Progenitor cell of endocrine pancreas (in vitro differentiated cells): ENCODE measurements at places on chromosomes 2 and 18. TPM values are rescaled to one million over a fixed set of nuclear protein-coding genes. Genes with fewer than 3 reads are reported as not detected.

DNA sequence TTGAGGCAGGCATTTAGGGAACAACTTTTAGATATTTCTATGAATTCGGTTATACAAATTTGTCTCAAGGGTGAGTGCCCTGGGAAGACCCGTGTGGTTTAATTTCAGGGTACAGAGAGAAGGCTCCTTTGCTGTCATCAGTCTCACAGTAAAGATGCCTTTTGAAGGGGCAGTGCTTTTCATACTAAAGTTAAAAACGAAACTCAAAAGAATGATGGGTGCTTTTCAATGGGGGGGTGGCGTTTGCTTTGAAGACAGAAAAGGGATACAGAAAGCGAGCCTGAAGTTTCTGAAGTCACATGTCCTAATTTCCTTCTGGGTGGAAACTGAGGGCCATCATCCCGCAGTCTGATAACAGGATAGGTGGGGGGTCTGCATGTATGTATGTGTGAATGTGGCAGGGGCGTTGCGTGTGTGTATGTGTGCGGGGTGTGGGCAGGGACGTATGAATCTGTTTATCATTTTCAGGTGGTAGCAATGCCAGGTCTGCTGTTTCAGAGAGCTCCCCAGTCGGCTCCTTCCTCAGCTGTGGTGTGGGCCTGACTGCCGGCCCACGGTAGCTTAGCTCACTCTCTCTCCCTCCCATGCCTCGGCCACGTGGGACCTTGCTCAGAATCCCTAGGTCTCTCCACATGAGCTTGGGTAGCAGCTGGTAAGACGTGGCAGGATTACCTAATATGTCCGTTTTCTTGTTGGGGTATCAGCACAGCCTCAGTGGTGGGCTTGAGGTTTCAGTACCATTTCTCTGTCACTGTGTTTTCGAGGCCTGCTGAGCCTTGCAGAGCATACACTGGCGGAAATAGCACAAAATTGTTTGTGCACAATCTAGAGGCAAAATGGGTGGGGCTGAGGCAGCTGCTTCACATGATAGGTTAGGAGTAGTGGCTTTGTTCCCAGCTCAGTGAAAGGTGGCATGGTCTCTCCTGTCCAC, 32.7 kb downstream of the ARHGAP25 start:
- no peak overlapping the region for H3K4me3 ChIP-seq
- H3K36me3 ChIP-seq = no peaks in the 10 kb centered on the region
- H3K27ac ChIP-seq = no peak overlapping the region
- no peak for DNase-seq

- no peaks in the 10 kb centered on the region for H3K36me3 ChIP-seq
- DNase-seq = no peak
- H3K4me1 ChIP-seq = peaks cover 24% of the 10 kb centered on the region
- no peak overlapping the region for H3K27ac ChIP-seq
- H3K4me3 ChIP-seq = no peak overlapping the region
Observed at GRCh38 chr2:23499439-23499838, 114.5 kb downstream of the KLHL29 start.

The ARPC2 gene
- total RNA-seq = 153 and 160 TPM in 2 replicates

DNA sequence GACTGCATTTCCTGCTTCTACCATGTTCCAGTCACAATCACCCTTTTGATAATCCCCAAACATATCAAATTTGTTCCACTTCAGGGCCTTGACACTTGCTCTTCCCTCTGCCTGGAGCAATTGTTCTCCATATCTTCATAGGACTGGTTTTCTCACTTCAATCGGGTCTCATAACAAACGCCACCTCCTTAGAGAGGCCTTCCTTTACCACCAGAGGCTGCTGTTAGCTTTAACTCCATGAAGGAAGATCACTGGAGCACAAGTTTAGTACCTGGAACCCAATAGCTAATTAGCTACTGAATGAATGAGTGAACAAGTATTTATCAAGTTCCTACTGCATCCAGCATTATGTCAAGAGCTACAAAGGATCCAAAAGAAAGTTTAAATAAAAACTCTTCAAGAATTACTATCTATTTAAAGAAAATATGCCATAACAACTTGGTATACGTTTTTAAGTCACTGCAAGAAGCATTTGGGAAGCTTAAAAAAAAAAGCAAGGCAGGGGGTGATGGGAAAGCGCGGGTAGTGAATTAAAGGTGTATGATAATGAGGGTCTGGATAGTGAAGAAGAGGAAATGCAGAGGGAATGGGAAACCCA, 58.8 kb downstream of the BAZ2B start:
- peaks cover 4% of the 10 kb centered on the region for H3K4me1 ChIP-seq
- no peak overlapping the region for H3K4me3 ChIP-seq
- peaks cover 2% of the 10 kb centered on the region for H3K36me3 ChIP-seq

- H3K27me3 ChIP-seq = peaks cover 6% of the 10 kb centered on the region
- H3K27ac ChIP-seq = no peak overlapping the region
- no peaks in the 10 kb centered on the region for H3K36me3 ChIP-seq
- DNase-seq = no peak
Observed at GRCh38 chr2:1967242-1968208, 223.2 kb upstream of the PXDN start.

The IL36B gene
- total RNA-seq = not detected in 2 replicates

The SPDYA gene
- 1.6 and 2.0 TPM in 2 replicates for total RNA-seq

GRCh38 chr2:60336442-60337141, 216.9 kb downstream of the BCL11A start:
- peaks cover 6% of the 10 kb centered on the region for H3K27me3 ChIP-seq
- no peak for DNase-seq
- peaks cover 14% of the 10 kb centered on the region for H3K4me1 ChIP-seq
- H3K27ac ChIP-seq = peak overlapping the region; percentile 38
- no peak overlapping the region for H3K4me3 ChIP-seq

The ARMC9 gene
- total RNA-seq = 40.8 and 41.3 TPM in 2 replicates

- peaks cover 22% of the 10 kb centered on the region for H3K4me1 ChIP-seq
- H3K27me3 ChIP-seq = no peaks in the 10 kb centered on the region
- no peak overlapping the region for H3K27ac ChIP-seq
- DNase-seq = no peak
- peaks cover 3% of the 10 kb centered on the region for H3K36me3 ChIP-seq
Observed at GRCh38 chr18:10119991-10120390, 206.2 kb downstream of the VAPA start.

The AKAIN1 gene
- not detected in 2 replicates for total RNA-seq

DNA sequence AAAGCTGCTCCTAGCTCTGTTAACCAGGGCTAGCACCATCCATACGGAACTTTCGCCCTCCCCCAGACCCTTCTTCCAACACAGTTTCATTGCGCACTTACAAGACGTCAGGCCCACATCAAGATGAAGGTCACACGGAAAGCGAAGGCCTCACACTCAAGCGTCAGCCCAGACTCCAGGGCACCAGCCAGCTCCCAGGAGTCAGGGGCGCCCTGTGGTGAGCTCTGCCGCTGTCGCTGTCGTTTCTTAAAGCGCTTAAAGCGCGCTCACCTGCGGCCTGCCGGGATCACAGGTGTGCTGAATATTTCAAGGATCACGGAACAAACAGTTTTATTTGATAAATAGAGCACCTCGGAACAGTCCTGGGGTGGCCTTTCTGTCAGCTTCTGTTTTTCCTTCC, 163.1 kb downstream of the CDH20 start:
- no peak overlapping the region for H3K27ac ChIP-seq
- H3K4me3 ChIP-seq = no peak overlapping the region
- peaks cover 13% of the 10 kb centered on the region for H3K27me3 ChIP-seq
- H3K4me1 ChIP-seq = peaks cover 2% of the 10 kb centered on the region
- no peak for DNase-seq
- no peaks in the 10 kb centered on the region for H3K36me3 ChIP-seq

DNA sequence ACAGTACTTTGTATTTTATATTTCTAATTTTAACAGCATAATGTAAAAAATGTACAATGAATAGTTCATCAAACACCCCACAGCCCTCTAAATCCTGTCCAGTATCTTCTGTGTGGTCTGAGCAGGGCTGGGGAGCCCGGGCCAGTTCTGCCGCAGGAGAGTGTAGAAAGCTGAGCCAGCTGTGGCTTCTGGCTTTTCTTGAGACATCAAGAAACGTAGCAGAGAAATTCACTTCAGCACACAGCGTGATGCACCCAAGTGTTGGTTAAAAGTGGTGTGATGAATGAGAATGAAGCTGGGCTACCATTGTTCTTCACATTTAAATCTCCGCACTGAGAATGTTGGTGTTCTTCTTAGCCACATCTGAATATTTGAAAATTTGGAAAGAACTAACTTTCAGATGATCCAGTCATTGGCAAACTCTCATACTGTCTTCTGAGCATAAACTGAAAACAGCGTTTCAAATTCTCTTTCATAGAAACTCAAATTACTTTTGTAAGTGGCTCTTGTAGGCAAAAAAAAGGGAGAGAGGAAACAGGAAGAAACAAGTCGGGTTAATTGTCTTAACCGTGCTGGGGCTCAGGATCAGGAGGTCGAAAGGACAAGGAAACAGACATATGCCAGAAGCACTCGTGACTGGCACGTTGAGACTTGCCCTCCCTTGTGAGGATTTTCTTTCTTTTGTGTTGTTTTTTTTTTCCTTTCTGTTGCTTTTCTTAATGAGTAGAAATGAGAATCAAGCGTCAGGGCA, 23.4 kb upstream of the TMEM87B start:
- DNase-seq = no peak
- no peak overlapping the region for H3K4me3 ChIP-seq
- no peaks in the 10 kb centered on the region for H3K27me3 ChIP-seq
- peaks cover 6% of the 10 kb centered on the region for H3K4me1 ChIP-seq
- peaks cover 14% of the 10 kb centered on the region for H3K36me3 ChIP-seq

DNA sequence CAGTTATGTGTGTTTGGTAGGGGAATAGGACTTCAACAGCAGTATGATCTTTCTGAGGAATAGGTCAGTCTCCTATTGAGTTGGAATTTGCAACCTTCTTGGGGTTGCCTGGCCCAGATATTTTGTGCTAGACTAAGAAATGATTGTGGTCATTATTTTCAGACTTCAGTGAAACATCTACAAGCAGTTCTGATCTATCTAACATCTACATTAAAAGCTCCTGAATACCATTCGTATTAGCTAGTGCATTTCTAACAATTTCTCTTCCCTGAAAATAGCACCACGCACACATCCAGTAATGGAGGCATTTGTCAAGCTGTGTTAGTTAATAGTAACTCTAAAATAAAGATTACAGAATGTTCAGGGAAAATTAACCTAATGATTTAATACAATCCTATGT, 179.3 kb downstream of the FIGN start:
- peaks cover 2% of the 10 kb centered on the region for H3K4me1 ChIP-seq
- no peak for DNase-seq
- H3K27me3 ChIP-seq = no peaks in the 10 kb centered on the region
- H3K4me3 ChIP-seq = no peak overlapping the region
- no peak overlapping the region for H3K27ac ChIP-seq

GRCh38 chr2:235981631-235982030, 186.6 kb downstream of the GBX2 start:
- DNase-seq = no peak
- no peaks in the 10 kb centered on the region for H3K27me3 ChIP-seq
- no peak overlapping the region for H3K4me3 ChIP-seq
- H3K36me3 ChIP-seq = peaks cover 6% of the 10 kb centered on the region
- H3K27ac ChIP-seq = no peak overlapping the region

GRCh38 chr2:30865243-30865642, 58.0 kb upstream of the CAPN13 start:
- no peak overlapping the region for H3K4me3 ChIP-seq
- no peak for DNase-seq
- H3K27ac ChIP-seq = no peak overlapping the region
- no peaks in the 10 kb centered on the region for H3K27me3 ChIP-seq

DNA sequence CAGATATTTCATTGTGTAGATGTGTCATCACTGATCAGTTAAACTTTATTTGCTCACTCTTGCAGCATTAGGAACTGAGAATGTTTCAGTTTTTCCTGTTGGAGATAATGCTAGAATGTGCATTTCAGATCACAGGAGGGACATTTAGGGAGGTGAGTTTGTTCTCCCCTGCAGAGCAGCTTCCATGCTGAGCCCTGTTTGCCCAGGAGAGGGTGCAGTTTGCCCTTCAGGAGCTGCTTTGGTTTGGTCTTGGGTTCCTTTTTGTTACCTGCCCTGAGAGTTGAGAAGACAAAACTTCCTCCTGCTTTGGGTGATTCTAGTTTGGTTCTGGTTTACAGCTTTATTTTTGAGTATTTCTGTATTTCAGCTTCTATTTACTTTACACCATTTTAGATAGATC, 49.9 kb downstream of the DGKD start:
- DNase-seq = no peak
- H3K27ac ChIP-seq = no peak overlapping the region
- H3K4me1 ChIP-seq = peaks cover 7% of the 10 kb centered on the region
- no peaks in the 10 kb centered on the region for H3K27me3 ChIP-seq
- H3K36me3 ChIP-seq = peaks cover 18% of the 10 kb centered on the region

The CDC42EP3 gene
- total RNA-seq = 43.1 and 48.5 TPM in 2 replicates

The ITPRIPL1 gene
- total RNA-seq = 6.1 and 6.9 TPM in 2 replicates

DNA sequence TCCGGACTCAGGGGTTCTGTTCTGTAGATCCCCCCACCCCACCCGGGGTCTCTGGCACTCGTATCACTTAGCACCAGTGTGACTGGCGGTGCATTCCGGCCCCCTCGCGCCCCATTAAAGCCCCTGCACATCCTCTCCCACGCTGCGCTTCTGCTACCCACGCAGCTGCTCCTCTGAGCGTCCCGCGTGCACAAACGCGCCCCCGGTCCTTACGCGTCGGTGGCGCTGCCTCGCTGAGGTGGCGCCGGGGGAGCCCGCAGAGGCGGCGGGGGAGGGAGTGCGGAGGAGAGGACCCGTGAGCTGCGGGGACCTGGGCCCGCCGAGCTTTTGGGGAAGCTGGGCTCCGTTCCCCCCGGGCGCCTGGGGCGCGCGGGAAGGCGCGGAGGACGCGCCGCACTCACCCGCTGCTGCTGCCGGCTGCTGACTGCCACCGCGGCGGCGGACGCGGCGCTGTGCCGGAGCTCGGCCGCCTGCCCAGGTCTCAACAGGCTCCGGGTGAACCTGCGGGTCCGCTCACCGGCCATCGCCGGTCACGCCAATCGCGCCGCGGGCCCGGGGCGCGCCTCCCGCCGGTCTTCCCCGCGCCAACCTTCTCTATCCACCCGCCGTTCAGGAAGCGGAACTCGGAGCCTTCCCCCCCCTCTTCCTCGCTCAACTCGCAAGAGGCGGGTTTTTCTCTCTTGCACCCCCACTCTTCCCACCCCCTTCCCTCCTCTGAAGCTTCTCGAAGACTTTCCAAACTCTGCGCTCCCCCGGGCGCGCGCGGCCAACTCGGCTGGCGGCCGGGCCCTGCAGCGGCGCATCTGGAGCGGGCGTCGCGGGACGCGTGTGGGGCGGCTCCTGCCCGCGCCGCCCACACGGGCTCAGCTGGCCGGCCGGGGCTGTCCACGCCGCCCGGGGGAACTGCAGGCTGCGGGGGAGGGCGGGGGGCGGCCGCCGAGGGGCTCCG, at the start of gene DOCK10:
Gene DOCK10, minus strand, starts transcription at position 618 of the 949 bp plus-strand sequence. Its CDS starts 94 bp downstream, at position 524.
- H3K36me3 ChIP-seq = no peaks in the 10 kb centered on the region
- peak; percentile 17 for DNase-seq
- no peak within 1 kb of the TSS for H3K27ac ChIP-seq
- peaks cover 3% of the 10 kb centered on the region for H3K4me1 ChIP-seq
- H3K27me3 ChIP-seq = peaks cover 87% of the 10 kb centered on the region

The CHRNG gene
- total RNA-seq = 0.42 TPM in 1 of 2 replicates, not detected in the other

The C1QL2 gene
- total RNA-seq = 0.14 and 0.24 TPM in 2 replicates

GRCh38 chr18:3117493-3118192, 102.1 kb downstream of the MYOM1 start:
- no peaks in the 10 kb centered on the region for H3K36me3 ChIP-seq
- no peak overlapping the region for H3K27ac ChIP-seq
- DNase-seq = no peak
- peaks cover 9% of the 10 kb centered on the region for H3K4me1 ChIP-seq
- no peak overlapping the region for H3K4me3 ChIP-seq

- no peaks in the 10 kb centered on the region for H3K36me3 ChIP-seq
- H3K4me1 ChIP-seq = peaks cover 7% of the 10 kb centered on the region
- peaks cover 97% of the 10 kb centered on the region for H3K27me3 ChIP-seq
- H3K27ac ChIP-seq = no peak overlapping the region
Observed at GRCh38 chr2:118832791-118833715, 14.4 kb downstream of the EN1 start.

The NAPG gene
- total RNA-seq = 27.2 and 27.3 TPM in 2 replicates

The SP9 gene
- 0.11 TPM in 1 of 2 replicates, not detected in the other for total RNA-seq
